Activated CD4-positive, alpha-beta T cell treated with anti-CD3 and anti-CD28 coated beads, Interleukin-2, amount 50 U/mL, for 1 hour (primary cell): ENCODE measurements at places on chromosomes 1 and 21.

- DNase-seq = no peak
These were observed 18.7 kb upstream of the RRP15 start for GRCh38 chr1:218266356-218266755.

- DNase-seq = no peak
These were observed 5.2 kb downstream of the KRTAP20-4 start for GRCh38 chr21:30625449-30626165.

DNA sequence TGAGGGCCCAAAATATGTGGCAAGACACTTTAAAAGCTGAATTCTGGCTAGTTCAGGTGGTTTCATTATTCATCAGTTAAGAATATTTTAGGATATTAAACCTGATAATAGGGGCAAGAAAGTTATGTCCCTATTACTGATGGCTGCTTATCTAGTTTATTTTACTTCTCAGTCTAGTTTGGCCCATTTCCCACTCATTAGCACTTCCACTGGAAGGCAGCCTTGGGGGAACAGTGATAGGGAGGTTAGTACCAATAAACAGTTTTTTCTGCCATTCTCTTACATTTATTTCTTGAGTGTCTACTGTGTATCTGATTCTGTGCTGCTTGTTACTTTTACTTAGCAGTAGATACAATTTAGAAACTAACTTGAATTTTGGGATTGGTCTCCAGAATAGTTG lies 9.0 kb downstream of the PPP1R12B start:
- DNase-seq = no peak

DNA sequence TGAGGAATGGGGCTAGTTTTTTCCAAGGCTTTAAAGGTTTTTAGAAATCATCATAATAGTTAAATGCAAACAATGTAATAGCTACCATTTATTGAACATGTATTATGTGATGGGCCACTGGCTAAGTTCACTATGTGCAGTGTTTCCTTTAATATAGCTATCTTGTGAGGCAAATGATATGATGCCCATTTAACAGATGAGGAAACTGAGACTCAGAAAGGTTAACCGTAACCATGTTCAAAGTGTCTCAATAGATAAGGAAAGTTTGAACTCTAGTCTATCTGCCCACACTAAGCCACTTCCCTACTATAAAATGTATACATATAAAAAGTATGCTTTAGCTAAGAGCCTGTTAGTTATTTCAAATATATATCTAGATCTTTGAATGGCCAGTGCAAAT lies 64.8 kb downstream of the GNG12 start:
- DNase-seq = no peak

DNA sequence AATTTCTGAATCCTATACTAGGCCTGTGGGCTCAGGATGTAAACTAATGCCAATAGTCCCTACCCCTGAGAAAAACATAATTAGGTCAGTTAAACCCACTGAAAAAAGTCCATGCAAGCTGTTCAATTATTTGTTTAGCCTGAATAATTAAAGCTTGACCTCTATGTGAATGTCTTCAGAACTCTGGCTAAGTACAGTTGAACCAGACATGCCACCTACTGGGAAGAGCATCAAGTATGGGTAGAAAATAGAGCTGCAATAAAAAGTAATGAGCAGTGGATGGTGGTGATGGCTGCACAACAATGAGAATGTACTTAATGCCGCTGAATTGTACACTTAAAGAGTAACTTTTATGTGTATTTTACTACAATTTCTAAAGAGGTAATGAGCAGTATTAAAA lies 23.6 kb upstream of the SLC19A2 start:
- DNase-seq = no peak

DNA sequence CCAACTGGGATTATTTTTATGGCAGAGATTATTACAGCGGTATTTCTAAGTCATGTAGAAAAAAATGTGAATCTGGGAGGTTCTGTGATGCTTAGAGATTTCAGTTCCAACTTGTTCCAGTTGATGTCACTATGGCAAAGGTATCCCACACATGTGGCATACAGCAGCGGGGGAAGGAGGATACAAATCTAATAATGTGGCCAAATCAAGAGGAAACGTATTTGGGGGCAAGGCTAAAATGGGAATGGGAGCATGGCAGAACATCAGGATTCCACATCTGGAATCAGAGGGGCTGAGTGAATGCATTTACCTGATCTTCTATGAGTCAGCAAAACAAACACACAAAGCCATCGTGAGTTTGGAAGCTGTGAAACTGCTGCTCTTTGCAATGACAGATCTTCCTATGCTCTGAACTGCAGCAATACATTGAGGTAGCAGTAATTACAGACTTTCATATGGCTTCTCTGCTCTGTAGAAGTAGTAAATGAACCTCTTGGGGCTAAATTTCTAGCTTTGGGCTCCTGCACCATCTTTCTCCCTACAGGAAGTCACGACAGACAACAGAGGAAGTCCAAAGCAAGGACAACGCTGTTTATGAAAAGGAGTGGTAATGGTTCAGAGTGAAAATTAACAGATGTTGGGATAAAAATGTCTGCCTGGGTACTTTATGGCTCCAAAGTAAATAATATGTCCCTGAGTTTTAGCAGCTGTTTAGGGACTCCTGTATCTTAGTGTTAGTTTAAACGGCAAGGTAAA lies 55.5 kb downstream of the GABPA start:
- no peak for DNase-seq

- DNase-seq = no peak
These were observed 173.4 kb downstream of the TOMM20 start for GRCh38 chr1:234955107-234955731.

DNA sequence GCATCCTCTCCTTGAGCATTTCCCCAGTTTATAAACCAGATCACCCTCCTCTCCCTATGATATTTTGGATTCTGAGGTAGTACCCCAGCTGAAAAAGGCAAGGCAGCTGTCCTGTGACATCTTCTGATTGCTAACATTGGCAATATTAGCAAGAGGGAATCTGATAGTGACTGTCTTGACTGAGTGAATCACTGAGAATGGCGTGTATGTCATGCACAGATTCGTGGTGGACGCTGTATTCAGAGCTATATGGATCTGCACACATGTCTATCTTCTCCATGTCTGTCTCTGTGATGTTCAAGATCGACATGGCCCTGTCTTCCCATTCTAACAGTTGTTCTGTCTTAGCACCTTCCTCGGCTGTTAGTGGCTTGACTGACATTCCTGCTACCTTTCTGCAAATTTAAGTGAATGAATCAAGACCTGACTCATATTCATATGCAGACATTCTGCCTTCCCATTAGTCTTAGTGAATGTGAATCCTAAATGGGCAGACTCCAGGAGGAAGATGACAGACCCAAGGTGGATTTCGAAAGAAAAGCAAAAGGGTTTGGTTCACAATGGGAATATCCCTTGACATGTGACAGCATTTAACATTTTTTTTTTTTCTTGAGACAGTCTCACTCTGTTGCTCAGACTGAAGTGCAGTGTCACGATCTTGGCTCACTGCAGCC lies 97.7 kb downstream of the PGBD5 start:
- no peak for DNase-seq

GRCh38 chr1:20446796-20447195 lies 39.2 kb downstream of the CAMK2N1 start:
- DNase-seq = no peak

GRCh38 chr1:224378855-224379631 lies 22.4 kb downstream of the CNIH4 start:
- DNase-seq = no peak

DNA sequence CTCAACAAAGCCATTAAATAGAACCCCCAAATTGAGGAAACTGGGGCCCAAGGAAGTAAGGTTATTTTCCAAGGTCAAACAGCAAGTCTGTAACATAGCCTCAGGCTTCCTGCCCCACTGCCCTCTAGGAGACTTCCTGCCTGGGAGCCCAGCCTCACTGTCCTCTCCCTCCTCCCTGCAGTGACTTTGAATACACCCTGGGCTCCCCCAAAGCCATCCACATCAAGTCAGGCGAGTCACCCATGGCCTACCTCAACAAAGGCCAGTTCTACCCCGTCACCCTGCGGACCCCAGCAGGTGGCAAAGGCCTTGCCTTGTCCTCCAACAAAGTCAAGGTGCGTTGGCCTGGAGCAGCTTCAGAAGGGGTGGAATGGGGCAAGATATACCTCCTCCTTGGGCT lies 18.3 kb downstream of the GRHL3 start:
- no peak for DNase-seq

GRCh38 chr1:189958756-189959155 lies 518.9 kb downstream of the BRINP3 start:
- no peak for DNase-seq

- DNase-seq = peak; percentile 19
These were observed 4.0 kb upstream of the PEX10 start for GRCh38 chr1:2416403-2416802.

DNA sequence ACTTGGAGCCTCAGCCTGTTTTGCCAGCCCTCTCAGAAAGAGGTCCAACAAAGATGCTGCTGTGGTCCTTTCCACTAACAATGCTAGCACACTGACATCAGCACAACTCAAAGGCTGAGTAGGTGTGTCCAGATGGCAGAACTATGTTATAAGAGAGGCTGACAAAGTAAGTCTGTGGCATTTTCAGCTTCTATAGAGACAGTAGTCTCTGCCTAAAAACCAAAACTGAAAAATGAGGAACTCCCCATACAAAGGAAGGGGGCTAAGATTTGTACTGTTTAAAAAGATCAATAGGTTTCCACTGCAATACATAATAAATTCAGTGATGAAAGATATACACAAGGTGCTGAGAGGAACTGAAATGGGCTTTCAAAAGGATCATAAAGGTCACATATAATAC lies 12.3 kb downstream of the ERO1B start:
- DNase-seq = no peak

GRCh38 chr1:107936498-107937481 lies 28.2 kb downstream of the VAV3 start:
- no peak for DNase-seq

- DNase-seq = no peak
These were observed 15.0 kb upstream of the TMEM201 start for GRCh38 chr1:9573723-9574122.

GRCh38 chr1:95353194-95353593 lies 119.2 kb downstream of the RWDD3 start:
- DNase-seq = no peak

DNA sequence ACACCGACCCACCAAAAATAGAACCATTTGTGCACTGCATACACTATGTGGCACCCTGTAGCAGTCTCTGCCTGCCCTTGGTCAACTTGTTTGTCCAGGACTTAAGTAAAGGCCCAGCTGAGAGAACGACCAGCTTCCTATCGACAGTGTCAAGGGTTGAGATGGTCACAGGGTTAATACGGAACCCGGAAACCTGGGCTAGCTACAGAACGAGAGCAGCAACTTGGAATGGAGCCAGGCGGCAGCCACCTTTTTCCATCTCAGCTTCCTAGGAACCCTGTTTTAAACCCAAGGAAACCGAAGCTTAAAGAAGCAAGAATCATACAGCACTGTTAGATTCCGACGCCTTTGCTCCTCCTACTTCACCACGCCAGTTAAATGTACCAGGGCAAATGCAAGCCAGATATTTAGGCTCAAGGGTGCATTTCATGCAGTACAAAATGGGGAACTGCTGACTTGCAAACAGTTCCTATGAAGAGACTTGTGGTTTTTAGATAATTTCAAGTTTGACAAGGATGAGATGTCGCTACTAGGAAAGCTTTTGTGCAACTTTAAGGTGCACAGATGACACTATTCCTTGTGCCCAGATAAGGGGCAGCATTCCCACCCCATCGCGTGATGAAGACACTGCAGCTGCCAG lies 35.5 kb downstream of the SLC66A1 start:
- DNase-seq = no peak

DNA sequence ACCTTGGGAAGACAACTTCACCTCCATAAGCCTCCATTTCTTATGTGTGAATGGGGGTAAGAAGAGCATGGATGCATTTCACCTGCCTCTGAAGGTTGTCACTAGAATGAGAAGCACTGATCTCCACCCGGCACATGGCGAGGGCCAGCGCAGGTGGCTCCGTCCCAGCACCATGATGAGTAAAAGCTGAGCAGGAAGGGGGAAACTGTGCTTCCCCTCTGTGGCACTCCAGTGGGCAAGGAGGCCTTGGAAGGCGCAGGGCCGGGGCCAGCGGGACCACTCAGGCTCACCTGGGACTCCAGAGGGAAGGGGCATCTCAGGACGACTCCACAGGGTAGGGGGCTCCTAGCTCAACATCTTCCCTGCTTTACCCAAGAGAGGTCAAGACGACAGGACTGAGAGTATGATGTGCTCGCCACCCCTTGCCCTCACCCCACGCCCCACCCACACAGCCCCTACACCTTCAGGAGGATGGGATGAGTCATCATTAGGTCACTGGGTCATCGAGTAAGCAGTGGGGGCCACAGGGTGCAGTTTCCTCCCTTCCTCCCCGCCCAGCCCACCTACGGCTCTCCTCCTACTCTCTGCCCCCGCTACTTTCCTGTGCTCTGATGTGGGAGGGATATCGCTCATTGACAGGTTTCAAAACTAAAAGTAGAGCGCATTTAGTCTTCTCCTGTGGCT lies 112.1 kb downstream of the HIVEP3 start:
- DNase-seq = peak; percentile 21

DNA sequence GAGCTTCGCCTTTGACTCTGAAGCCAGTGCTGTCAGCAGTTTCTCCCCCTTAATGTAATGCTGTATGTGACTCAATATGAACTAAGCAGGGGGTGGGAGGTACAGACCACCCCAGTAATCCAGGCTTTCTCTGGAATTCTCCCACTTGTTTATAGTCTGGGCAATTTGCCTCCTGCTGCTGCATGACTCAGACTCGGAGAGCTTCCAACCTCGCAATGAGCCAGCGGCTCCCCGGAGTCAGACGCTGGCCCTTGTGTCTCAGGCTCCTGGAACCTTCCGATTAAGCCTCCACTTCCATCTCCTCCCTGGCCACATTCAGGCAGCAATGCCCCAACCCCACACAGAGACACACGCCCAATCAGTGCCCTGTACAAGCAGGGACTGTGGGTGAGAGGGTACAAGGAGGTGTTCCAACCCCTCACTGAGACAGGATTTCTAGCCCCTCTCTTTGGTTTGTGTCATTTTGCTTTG lies 471.7 kb upstream of the VAMP3 start:
- DNase-seq = no peak

GRCh38 chr1:197247465-197247864 lies 20.6 kb upstream of the CRB1 start:
- no peak for DNase-seq

DNA sequence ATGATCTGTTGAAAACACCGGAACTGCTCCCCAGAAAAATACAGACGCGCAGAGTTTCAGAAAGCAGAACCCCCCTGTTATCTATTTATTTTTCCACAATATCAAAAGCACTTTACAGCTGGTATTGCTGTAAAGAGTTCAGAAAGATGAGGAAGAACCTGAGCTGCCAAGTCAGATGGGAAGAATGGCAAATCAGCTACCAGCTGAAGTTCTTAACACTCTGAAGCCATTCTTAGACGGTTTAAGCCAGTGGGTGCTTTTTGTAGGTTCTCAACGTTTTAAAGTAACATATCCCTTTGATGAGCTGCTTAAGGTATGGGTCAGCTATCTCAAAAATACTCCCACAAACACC lies 714 bp upstream of the AKIRIN1 start:
- no peak for DNase-seq
